ENCODE measurements at places on chromosomes 11 and 22.

DNA sequence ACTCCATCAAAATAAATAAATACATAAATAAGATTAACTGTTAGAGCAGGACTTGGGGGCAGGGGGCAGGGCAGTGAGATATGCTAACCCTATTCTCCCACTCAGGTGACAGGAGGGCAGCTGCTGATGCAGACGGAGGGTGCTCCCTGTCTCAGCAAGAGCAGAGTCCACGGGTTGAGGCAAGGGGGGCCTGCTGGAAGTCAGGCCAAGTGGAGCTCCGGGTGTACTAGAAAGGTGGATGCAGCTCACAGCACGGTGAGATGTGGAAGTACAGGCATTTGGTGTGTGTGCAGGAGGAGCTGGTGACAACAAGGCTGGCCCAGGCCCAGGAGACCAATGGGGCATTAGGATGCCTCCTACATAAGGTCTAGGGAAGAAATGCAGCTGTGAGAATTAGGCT is 467.3 kb upstream of the B3GAT1 start:
- no peak for DNase-seq

DNA sequence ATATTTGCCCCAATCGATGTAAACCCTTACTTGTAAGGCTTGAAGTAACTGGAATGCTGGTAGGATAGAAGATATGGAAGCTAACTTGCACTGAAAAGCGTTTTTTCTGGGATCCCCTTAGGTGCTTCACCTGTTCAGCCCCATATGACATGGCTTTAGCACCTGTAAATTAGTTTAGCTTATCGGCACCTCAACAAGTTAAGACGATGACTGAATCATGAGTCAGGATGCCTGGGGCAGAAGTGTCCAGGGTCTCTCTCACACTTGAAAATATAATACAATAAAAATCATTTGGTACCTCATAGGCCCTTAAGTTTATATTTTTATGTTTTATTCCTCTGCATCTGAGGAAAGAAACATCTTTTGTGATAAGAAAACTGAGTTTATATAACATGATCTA is 409.2 kb upstream of the LRRC4C start:
- DNase-seq = no peak

DNA sequence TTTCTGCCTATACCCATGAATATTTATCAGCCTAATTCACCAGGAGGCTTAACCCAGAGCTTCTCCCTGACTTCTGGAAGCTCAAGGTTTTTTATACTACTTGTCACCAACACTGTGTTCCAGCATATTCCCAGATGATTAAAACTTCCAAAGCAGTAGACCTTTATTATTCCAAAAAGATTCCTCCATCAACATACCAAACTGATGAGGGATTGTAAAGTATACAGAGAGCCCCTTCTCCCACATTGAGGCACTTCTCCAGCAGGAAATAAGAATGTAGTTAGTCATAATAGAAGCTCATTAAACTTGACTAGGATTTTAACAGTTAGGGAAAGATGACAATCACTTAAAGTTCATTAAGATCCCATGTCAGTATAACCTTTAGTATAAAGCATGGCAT is 51.4 kb upstream of the CEP126 start:
- no peak for DNase-seq

DNA sequence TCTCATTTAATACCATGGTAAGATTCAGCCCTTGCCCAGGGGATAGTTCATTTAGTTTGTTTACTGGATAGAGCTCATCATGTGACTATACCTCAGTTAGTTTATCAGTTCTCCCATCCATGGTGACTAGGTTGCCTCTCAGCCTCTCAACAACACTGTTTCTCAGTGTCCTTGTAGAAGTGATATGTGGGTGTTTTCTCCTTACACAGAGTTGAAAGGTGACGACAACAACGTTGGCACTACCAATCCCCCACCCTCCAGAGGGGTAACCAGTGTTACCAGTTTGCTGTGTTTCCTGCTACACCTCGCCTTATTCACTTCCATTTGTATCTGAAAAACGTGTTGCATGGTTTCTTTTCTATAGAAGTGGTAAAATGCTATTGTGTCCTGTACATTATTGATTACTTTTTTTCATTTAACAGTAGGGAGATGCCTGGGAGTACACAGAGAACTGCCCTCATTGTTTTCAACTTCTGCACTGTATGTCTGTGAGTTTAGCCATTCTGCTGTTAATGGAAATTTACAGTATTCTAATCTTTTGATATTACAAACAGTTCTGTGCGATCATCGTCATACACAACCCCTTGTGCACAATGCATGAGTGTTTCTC is 11.6 kb downstream of the NEAT1 start:
- DNase-seq = no peak

GRCh38 chr11:9274499-9275258 is 9.5 kb upstream of the DENND5A start:
- DNase-seq = no peak

DNA sequence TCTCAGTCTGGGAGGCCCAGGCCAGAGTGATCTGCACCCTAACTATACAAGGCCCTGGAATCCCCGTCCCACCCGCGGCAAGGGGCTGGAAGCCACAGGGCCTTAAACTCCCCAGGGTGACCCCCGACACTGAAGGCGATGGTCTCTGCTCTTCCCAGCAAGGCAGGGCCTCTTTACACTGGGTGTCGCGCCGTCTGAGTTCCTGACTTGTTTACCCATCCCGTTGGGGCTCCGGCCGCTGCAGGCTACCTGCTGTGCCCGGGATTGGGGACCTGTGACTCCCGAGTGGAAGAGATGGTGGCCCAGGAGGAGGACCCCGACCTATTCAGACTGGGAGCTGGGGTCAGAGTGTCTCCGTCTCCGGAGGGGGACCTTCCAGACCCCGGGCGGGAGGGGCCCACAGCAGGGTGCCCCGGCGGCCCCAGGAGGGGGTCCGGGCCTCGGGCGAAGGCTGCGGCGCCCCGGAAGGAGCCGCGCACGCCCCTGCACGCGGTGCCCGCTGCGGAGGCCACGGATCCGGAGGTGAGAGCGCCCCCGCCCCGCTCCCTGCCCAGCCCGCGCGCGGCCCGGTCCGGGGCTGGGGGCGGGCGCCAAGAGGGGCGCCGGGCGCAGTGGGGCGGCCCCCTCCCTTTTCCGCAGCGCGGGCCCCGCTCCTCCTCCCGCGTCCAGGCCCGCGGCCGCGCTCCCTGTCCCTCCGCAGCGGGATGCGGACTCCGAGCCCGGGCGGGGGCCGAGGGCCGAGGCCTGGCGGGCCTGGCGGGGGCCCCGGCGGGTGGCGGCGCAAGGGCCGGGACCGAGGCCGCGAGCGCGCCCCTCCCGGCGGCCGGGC is 560 bp upstream of the MPPED1 start:
- no peak for DNase-seq

Data from HuH-7 (cell line).